Left ventricle myocardium superior (tissue), 1 donor: ENCODE measurements at places on chromosomes 3 and 15. TPM values are rescaled to one million over a fixed set of nuclear protein-coding genes. Genes with fewer than 3 reads are reported as not detected.

MFAP1 gene
- 19.3 TPM for total RNA-seq

RLBP1 gene
- total RNA-seq: not detected

KBTBD13 gene
- total RNA-seq: 10.6 TPM

RAB11A gene
- 137 TPM for total RNA-seq

PIF1 gene
- total RNA-seq: 0.42 TPM

- DNase-seq: peak; percentile 72
Measured at GRCh38 chr3:59313365-59313764, 263.5 kb upstream of the CFAP20DC start.

DNA sequence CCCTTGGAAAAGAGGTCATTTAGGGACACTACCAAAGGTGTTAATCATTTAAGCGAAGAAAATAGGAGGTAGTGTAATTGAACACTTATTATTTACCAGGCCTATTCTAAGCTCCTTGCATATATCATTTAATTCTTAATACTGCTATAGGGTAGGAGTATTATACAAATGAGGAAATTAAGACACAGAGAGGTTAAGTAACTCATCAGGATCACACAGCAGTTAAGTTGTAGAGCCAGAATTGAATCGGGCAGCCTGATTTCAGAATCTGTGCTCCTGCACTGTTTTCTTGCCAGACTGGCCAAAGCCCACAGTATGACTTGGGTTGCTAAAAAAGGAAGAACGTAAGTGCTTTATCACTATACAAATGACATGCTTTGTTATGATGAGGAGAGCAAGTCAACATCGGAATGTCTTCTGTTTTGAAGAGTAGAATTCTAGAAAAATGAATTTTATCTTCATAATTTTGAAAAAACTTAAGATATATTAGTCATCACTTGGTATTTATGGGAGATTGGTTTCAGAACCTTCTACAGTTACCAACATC, 31.4 kb downstream of the HPS3 start:
- DNase-seq: no peak

- no peak for DNase-seq
Measured at GRCh38 chr3:87949189-87949878, 109.5 kb downstream of the CGGBP1 start.

DNA sequence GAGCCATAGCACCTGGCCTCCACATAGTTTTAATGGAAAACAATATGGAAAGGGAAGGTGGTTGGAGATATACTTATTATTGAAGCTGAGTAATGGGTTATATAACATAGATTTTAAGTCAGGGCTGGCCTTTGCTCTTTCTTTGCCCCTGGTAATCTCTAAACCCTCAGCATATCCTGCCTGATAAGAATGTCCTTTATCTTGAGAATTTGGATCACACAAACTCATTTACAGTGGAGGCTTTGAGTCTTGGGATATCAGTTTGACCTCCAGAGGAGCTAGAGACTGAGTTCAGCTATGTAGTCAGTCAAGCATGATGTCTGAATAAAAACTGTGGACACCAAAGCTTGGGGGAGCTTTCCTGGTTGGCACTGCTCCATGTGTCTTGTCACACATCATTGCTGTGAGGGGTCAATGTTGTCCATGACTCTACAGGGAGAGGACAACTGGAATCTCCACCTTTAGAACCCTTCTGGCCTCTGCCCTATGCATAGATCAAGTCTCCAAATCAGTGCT, 9.0 kb upstream of the C3orf33 start:
- no peak for DNase-seq

DNA sequence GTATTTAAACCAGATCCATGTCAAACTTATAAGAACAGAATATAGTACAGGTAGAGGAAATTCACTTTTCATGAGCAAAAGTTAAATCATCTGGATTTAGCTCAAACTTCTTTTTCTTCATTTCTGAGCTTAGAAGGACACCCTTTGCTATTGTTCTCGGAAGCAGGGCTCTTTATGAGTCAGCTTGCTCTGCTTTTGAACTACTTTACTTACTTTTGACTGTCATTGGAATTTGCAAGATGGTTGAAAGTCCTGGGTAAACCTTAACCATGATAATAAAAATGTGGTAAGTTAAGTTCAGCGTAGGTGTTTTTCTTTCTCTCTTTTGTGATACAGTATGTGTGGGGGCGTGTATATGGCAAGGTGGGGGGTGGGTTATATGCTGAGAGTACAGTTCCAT, 312.7 kb upstream of the DPH6 start:
- no peak for DNase-seq

GRCh38 chr3:16547561-16548357, 34.3 kb upstream of the RFTN1 start:
- no peak for DNase-seq

- DNase-seq: no peak
Measured at GRCh38 chr3:107962946-107963345, 127.9 kb downstream of the CD47 start.

GRCh38 chr3:127951276-127951675, 36.2 kb downstream of the KBTBD12 start:
- DNase-seq: no peak
